Naive thymus-derived CD8-positive, alpha-beta T cell (primary cell): ENCODE measurements at places on chromosomes 5 and 9. TPM values are rescaled to one million over a fixed set of nuclear protein-coding genes. Genes with fewer than 3 reads are reported as not detected.

DNA sequence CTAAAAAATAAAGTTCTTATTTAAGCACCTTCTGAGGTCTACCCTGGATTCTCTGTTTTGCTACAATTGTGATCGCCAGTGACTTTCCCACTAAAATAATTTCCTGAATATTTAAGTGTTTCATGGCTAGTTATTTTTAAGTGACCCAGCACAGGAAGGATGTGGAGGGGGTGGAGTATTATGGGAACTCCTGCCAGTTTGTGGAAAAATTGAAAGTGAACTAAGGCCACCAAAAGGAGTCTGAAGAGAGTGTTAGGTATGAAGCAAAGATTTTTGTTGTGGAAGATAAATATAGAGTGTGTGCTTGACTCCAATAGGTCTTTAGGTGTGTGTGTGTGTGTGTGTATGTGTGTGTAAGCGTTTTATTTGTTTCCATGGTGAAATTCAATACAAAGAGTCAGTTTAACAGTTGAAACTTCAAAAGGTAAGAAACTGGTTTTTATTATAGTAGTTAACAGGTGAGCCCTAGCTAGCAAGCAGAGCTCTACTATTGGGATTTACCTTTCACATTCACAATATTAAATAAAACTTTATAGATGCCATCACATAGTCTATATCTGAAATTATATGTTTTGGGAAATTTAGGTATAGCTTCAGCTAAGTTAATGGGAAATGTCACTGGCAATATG, 25.6 kb downstream of the RASGRF2 start:
- DNase-seq: no peak

DNA sequence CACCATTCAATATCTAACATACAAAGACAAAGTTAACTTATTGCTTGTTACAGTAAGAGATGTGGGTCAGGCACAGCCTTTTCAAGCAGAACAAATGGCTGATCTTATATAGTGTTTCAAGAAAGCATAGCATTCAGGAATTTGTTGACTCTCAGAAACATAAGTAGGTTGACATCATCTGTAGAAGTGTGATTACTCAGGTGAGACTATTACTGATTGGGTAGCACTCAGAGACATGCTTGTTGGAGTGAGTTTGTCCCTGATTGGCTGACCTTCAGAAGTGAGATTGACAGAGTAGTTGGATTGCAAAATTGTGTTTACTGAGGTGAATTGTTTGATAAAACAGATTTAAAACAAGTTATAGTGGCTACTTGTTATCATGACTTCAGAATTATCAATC, 30.7 kb upstream of the TNPO1 start:
- DNase-seq: no peak

GRCh38 chr9:94212531-94212930, 46.6 kb upstream of the ZNF169 start:
- DNase-seq: no peak

The PDCD1LG2 gene
- not detected for total RNA-seq

The RBM22 gene
- total RNA-seq: 102 TPM

DNA sequence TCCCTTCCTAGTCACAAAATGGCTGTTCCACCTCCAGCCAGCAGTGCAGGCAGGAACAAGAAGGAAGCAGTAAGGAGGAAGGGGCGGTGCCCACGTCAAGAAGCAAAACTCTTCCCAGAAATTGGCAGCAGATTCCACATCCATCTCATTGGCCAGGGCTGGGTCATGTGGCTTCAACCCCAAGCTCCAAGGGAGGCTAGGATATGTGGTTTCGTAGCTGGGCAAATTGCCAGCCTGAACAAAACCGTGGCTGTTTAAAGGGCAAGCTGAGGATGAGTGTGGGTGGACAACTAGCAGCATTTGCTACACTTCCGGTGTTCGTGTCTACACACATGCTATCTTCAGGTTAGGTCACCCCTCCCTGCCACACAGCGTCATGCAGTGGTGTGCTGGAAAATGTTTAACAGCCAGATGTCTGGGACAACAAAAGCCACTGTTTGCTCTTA, 92.1 kb upstream of the MAP1B start:
- no peak for DNase-seq

The TEK gene
- not detected for total RNA-seq

The ABLIM3 gene
- not detected for total RNA-seq
